Motor neuron (in vitro differentiated cells): ENCODE measurements at places on chromosomes 3 and 15. TPM values are rescaled to one million over a fixed set of nuclear protein-coding genes. Genes with fewer than 3 reads are reported as not detected.
A peak's percentile ranks its signal among the peaks of the same experiment; 100 is the strongest.

DNA sequence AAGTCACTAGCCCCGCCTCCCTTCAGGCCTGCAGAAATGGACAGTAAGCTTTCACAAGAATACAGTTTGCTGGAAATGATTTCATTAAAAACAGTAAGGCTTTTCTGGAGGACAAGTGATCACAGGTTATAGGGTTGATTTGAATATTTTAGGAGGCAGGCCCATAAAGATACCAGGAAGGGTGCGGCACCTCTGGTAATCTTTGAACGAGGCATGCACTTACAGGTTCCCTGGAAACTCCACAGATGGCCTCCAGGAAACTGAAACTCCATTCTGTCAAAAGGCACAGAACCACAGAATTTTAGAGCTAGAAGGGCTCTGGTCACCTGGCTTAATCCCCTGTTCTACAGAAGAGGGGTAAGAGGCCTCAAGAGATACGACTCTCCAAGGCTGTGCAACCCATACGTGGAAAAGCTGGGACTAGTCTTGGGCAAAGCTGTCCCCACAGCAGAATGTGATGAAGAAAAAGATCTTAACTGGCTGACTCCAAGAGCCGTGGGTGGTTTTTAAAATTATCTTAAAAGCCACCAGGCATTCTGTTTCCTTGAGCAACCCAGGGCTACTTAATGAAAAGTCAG is 1.2 kb downstream of the STARD5 start:
- ATAC-seq, result no peak

UNC13C gene
- total RNA-seq, result 0.05 and 0.10 TPM in 2 replicates

- no peak for ATAC-seq
Measured at GRCh38 chr3:151789853-151790463, 24.0 kb upstream of the AADAC start.

DNA sequence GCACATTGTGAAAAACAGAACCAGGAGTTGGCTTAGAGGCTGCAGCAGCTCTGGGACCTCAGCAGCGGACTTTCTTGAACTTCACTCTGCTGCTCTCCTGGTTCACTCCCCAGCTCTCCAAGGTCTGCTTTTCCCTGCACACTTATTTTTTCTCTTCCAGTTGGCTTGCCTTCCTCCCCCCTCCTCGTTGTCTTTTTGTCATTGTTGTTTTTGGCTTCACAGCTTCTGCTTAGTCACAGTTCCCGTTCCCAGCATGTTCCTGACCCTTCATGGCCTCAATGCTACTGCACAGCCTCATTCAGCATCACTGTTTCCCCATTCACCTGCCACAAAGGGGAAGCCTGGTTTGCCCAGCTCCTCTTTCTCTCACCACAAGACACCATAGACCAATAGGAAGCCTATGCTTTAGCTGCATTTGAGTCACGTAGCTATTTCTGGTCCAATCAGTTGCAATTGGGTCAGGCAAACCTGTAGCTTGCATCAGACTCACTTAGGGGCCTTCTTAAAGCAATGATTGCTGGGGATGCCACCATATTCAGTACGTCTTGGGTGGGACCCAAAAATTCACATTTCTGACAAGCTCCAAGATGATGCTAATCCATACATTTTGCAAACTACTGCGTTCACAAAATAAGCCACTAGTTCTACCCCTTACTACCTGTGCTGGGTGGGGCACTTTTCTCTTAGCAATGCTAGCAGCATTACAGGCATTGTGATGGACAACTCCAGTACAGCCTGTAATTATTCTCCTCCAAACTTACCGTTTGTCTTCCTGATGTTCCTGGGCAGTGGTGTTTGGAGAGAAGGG is 7.8 kb upstream of the SUMF1 start:
- no peak for ATAC-seq

GRCh38 chr3:71721651-71722157 is 3.5 kb downstream of the EIF4E3 start:
- no peak for ATAC-seq

GRCh38 chr3:14550181-14550580 is 10.0 kb upstream of the GRIP2 start:
- no peak for ATAC-seq

GP5 gene
- 4.0 and 4.1 TPM in 2 replicates for total RNA-seq

GRCh38 chr3:174440253-174440701 is 418.9 kb upstream of the NAALADL2 start:
- ATAC-seq, result no peak

- no peak for ATAC-seq
Measured at GRCh38 chr3:177753451-177754155, 556.3 kb upstream of the TBL1XR1 start.

- no peak for ATAC-seq
Measured at GRCh38 chr3:99760629-99761028, 57.0 kb upstream of the CMSS1 start.

DNA sequence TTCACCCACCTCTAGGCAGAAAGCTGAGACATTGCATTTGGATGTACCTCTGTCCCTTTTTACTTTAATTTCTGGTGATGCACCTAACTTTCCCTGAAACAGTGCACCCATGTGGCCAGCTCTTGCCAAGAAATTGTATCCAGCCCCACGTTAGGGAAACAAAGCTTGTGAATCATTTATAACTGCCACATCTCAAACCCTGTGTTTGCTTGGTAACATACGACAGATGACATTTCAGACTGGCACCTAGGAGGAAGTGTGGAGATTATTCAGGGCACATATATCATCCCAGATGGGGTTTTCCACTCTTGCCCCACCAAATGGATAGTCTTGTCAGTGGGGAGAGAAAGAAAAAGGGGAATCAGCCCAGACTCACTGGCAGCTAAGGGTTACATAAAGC is 2.1 kb downstream of the CYB561D2 start:
- ATAC-seq, result no peak

DAZL gene
- total RNA-seq, result not detected in 2 replicates

- ATAC-seq, result no peak
Measured at GRCh38 chr15:24858737-24859601, 95.8 kb upstream of the SNRPN start.

DNA sequence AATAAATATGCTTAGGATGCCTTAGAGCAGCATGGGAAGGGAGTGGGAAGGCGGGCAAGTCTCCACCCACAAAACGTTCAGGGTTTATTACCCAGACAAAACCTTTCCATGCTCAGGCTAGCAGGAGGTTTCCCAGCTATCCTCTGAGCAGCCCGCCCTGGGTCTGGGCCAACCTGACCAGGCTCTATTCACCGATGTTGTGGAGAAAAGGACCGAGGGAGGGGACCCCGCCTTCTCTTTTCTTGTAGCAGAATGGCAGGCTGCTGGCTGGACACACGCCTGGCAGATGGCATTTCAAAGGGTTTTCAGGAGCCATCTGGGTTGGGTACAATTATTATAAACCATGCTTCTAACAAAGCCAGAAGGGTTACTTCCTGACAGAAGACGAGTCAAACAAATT is 540.9 kb downstream of the MAGI1 start:
- ATAC-seq, result peak; percentile 99

DNA sequence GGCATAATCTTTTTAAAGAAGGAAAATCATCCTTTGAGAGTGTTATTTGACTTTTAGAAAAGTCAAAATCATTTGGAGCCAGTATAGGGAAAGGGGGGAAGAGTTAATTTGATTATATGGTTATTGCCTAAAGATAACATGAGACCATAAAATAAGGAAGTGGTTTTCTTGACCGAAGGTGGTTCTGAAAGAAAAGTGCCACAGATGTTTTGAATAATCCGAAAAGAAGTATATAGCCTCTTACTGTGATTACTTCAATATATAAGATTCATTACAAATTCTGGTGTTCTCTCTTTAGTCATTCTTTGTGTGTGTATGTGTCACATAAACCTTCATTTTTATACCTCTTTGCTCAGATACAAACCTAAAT is 1.1 kb downstream of the DNAJB11 start:
- ATAC-seq, result no peak

GRCh38 chr3:174253940-174254339 is 605.2 kb upstream of the NAALADL2 start:
- no peak for ATAC-seq

DNA sequence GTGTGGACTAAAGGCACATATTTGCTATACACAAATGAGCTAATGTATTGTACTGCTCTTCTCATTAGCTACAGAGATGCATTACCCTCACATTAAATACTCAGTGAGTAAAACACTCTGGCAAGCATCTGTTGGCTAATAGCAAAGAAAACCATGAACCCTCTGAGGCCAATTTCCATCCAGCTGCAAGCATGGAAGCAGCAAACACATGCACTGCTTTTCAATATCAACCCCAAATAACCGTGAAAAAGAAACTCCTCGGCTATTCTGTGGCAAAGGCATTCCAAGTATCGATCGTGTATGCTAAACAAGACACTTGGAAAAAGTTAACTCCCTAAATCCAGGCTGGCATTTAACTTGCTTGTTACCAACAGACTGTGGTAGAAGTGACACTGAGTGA is 67.0 kb downstream of the PEAK1 start:
- ATAC-seq, result no peak

- ATAC-seq, result no peak
Measured at GRCh38 chr3:151743855-151744254, 10.1 kb downstream of the AADACL2 start.

DNA sequence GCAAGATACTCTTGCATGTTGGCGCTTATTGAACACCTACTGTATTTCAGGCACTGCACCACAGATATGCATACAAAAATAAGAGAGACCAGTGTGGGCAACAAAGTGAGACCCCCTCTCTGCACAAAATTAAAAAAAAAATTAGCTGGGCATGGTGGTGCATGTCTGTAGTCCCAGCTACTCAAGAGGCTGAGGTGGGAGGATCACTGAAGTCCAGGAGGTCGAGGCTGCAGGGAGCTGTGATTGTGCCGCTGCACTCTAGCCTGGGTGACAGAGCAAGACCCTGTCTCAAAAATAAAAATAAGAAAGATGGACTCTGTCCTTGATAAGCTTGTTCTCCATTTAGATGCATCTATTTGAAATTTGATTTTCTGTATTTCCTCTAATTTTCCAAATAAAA is 20.8 kb downstream of the FEM1B start:
- ATAC-seq, result no peak

MYNN gene
- 25.1 and 26.7 TPM in 2 replicates for total RNA-seq

CTXND1 gene
- 0.29 and 0.52 TPM in 2 replicates for total RNA-seq

HRG gene
- 2.0 TPM in 1 of 2 replicates, not detected in the other for total RNA-seq

- no peak for ATAC-seq
Measured at GRCh38 chr3:66196633-66197032, 24.2 kb upstream of the SLC25A26 start.

DNA sequence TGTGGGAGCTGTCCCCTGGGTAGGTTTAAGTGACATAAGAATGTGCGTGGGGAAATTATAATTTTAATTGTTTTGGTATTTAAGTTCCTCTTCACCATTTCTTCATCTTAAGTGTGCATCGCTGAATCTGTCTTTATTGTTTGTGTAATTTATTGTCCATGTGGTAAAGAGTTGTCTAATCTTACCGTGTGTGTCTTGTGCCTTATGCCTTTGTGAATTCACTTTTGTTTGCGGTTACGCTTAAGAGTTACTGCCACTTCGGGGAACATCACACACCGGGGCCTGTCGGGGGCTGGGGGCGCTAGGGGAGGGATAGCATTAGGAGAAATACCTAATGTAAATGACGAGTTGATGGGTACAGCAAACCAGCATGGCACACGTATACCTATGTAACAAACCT is 767 bp downstream of the WDR48 start:
- ATAC-seq, result no peak

- ATAC-seq, result no peak
Measured at GRCh38 chr15:78810003-78810361, 1.3 kb downstream of the ADAMTS7 start.

SYNM gene
- 40.3 and 65.9 TPM in 2 replicates for total RNA-seq

- peak; percentile 78 for ATAC-seq
Measured at GRCh38 chr3:35789042-35789831, 149.9 kb downstream of the ARPP21 start.

ROBO1 gene
- 66.3 and 70.6 TPM in 2 replicates for total RNA-seq

- no peak for ATAC-seq
Measured at GRCh38 chr3:135097276-135097946, 302.4 kb downstream of the EPHB1 start.

PLSCR5 gene
- total RNA-seq, result 0.16 and 0.19 TPM in 2 replicates

- ATAC-seq, result no peak
Measured at GRCh38 chr15:27828746-27829145, 270.4 kb downstream of the OCA2 start.

SH2D7 gene
- total RNA-seq, result 0.50 and 1.0 TPM in 2 replicates

DNA sequence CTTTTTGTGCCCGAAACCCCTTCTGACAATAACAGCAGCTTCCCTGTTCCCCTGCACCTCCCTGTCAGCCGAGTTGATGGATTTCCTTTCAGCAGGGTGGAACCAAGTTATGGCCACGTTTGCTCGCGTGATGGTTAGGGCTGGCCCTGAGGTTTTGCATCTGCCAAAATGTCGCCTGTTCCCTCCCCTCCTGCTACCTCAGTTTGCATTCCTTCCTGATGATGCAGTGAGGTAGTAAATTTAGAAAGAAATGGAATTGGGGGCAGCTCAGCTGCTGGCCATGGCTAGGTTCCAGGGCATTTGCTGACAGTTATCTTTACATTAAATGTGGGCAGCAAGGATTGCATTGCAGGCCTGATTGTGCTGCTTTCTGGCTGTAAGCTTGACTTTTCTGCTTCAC is 13.2 kb downstream of the LIMD1 start:
- peak; percentile 30 for ATAC-seq

- no peak for ATAC-seq
Measured at GRCh38 chr15:85282504-85283115, 97.8 kb upstream of the AKAP13 start.

SCN11A gene
- total RNA-seq, result 0.46 and 0.70 TPM in 2 replicates

- ATAC-seq, result no peak
Measured at GRCh38 chr3:43076857-43077256, 29.0 kb downstream of the POMGNT2 start.

GRCh38 chr3:194091141-194091540 is 44.8 kb upstream of the HES1 start:
- no peak for ATAC-seq

MESP1 gene
- total RNA-seq, result 1.1 and 1.4 TPM in 2 replicates

DNA sequence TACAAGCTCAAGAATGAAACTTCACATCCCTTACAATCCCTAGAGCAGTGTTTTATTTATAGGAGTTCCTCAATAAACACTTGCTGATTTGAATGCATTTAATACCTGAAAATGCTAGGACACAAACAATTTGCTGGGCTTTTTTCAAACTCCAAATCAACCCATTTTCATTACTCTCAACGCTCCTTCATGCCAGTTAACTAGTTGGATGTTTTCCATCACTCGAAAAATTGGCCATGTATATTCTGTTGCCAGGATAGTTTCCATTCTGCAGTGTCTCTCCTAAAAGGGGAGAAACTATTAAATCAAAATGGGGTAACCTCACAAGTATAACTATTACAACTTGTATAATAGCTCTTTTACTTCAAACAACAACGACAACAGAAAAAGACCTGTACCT is 1.2 kb downstream of the GBE1 start:
- ATAC-seq, result no peak

DNA sequence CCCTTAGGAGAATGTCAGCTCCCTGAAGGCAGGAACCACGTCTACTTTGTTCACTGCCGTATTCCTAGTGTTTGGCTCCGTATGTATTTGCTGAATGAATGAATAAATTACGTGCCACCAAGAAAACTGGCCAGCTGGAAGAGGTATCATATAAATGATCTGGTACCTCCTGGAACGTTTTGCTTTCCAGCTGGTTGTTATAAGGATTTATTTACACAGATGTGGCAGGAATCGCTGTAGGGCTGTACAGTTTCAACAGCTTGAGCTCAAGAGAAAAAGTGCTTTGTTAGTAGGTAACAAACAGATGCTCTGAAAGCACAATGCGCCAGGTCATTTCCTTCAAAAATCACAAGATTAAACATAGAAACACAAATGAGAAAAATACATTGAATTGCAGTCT is 108.8 kb upstream of the ATP2B2 start:
- no peak for ATAC-seq
